ENCODE measurements at places on chromosomes 3 and 15. TPM values are rescaled to one million over a fixed set of nuclear protein-coding genes. Genes with fewer than 3 reads are reported as not detected.

Gene SV2B
- 33.5 TPM for total RNA-seq

Gene LDHAL6B
- total RNA-seq, result not detected

Gene SLCO3A1
- 9.8 TPM for total RNA-seq

Gene KY
- total RNA-seq, result 0.62 TPM

Gene CACNA2D2
- 2.2 TPM for total RNA-seq

- no peak for DNase-seq
Measured at GRCh38 chr15:63079947-63080626, 37.5 kb downstream of the TPM1 start.

DNA sequence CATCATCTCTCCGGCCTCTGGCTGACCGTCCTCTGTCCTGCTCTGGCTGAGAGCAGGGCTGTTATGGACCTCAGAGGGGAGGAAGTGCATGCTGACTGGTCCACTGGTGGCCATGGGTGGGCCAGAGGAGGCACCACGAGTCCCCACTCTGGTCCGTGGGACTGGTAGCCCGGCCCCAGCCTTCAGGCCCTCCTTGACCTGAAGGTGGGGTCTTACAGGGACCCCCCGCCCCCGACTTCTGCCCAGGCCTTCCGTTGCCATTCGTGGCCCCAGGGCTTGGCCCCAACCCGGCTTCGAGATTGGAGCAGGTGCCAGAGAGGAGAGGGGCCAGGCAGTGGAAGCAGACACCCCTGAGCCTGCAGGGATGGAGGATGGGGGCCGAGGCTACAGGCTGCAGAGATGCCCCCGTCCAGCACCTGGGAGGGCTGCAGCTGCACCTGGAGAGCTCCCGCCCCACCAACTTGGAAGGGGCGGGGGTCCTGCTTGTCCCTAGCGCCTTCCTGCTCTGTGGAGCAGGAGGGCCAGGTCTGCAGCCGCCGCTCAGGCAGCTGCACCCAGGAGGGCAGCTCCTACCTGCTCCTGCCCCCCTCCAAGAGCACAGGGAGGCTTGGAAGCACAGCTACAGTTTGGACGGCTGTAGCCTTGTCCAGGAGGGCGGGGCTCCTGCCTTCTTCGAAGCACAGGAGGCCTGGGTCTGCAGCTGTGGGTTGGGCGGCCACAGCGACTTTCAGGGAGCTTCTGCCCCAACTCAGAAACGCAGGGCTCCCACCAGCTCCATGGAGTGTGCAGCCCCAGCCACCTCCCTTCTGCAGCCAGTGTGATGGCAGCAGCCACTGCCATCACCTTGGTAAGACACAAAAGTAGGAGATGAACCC lies 142.5 kb downstream of the KLF13 start:
- DNase-seq, result no peak

- DNase-seq, result no peak
Measured at GRCh38 chr3:53229171-53229570, 26.7 kb downstream of the TKT start.

DNA sequence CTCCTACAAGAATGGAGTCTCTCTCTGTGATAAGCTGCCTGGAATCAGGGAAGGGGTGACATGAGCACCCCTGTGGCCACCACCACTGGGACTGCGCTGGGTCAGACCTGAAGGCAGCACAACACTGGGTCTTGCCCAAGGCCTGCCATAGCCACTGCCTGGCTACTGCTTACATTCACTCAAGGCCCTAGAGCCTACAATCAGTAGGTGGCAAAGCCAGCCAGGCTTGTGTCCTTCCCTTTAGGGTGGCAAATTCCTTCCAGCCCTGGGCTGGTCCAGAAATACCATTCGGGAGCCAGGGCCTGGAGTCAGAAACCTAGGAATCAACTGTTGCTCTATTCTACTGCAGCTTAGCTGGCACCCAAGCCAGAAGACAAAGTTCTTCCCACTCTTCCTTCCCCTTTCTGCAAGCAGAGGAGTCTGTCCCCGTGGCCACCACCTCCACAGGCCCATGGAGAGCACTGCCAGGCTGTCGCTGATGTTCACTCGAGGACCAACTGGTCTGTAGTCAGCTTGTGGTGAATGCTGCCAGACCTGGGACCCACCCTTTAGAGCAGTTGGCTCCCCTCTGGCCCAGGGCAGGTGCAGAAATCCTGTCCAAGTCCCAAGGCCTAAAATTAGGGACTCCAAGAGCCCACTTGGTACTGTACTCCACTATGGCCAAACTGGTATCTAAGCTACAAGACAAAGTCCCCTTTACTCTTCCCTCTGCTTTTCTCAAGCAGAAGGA lies 307.4 kb downstream of the THSD4 start:
- DNase-seq, result no peak

GRCh38 chr3:111906656-111907055 lies 47.6 kb downstream of the PHLDB2 start:
- no peak for DNase-seq

DNA sequence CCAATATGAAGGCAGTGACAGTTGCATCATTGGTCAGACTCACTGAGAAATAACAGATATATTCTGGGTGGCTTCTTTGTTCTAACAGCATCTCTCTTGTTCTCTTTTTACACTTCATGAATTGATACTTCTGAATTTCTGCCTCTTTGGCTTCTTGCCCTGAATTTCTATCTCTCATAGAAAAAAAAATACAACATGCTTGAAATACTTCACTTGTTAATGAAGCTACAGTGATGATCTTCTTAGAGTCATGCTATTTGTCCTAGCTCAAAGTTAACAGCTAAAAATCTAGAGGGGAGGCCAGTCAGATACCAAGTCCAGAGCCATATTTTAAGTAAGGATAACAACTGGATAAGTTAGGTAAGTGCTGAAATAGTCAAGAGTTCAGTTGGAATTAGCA lies 597.2 kb upstream of the AGTR1 start:
- no peak for DNase-seq

- no peak for DNase-seq
Measured at GRCh38 chr3:10286596-10287295, 6.0 kb downstream of the GHRL start.

DNA sequence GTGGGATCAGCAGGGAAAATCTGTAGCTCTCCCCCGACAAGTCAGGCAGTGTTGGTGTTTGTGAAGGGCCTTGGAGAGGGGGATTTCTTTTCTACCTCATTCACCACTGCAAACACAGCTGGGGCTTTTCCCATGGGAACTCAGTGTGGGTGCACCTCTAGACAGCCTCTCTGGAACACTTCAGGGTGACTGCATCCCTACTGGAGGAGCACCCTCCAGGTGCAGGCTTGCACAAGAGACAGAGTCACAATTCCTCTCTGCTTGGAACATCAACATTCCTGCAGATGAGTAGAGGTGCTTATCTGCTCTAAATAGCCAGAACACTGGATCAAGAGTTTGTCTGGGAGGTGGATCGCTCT lies 72.7 kb upstream of the AKAP13 start:
- DNase-seq, result no peak

DNA sequence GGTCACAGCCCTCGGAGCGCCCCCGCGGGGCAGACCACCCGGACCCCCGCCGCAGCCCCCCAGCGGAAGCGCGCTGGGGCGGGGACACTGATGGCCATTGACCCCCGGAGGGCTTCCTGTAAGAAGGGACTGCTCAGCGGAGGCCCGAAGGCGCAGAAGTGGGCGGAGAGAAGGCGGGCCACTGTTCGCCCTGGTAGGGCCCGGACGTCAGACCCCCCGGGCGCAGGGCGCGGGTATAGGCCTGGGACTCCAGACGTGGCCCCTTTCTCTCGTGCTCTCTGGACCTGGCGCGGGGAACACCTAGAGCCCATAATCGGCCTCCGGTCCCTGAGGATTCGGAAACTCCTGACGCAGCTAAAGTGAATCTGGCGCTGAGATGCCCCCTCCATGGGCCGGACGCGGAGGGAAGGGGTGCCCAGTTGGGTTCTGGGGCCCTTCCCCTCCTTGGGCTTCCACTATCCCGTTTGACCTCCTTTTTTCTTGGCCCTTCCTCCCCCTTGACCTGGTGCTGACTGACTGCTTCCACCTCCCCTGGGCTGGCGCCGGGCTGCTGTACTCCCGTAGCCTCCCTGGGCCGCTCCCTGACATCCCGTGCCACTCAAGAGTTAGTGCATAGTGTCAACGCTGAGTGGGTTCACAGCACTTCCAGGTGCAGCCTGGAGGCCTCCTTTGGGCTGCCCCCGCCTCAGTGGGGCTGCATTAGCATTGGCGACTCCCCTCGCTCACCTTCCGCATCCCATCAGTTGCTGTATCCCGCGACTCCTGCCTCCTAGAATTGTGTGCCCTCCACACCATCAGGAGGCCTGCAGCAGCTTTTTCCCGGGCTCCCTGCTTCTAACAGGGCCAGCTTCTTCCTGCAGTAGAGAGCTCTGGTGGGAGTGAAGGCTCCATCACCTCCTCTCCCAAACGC lies 694 bp downstream of the ABTB1 start:
- DNase-seq, result no peak

GRCh38 chr3:118986734-118987133 lies 47.9 kb downstream of the IGSF11 start:
- no peak for DNase-seq
